Pulmonary artery endothelial cell (primary cell): ENCODE measurements at places on chromosomes 7 and 10. TPM values are rescaled to one million over a fixed set of nuclear protein-coding genes. Genes with fewer than 3 reads are reported as not detected.

GRCh38 chr7:95630702-95631458, 34.6 kb upstream of the PDK4 start:
- DNase-seq = no peak

CALHM2 gene
- 9.6 and 15.7 TPM in 2 replicates for total RNA-seq

DNA sequence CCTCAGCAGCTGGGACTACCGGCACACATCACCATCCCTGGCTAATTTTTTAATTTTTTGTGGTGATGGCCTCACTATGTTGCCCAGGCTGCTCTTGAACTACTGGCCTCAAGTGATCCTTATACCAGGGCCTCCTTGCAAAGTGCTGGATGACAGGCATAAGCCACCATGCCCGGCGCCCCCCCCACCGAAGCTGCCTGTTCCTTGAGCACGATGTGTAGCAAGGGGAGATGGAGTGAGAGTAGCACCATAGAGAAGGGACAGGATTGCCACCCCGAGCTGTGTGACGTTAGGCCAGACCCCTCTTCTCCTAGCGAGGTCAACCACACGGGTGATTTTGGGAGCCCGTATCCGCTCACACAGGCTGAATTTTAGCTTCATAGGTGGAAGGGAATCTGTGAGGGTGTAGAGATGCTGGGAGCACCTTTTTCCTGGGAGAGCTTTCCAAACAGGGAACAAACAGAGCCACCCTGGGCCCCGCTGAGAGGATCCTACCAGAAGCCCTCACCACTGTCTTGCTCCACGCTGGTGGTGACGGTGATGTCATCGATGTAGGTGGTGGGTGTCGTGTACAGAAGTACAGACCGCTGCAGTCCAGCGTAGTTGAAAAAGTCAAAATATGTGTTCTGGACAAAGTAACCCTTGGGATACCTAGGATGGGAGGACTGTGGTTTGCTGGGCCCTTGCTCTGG, 3.0 kb downstream of the GUSB start:
- no peak for DNase-seq

DNA sequence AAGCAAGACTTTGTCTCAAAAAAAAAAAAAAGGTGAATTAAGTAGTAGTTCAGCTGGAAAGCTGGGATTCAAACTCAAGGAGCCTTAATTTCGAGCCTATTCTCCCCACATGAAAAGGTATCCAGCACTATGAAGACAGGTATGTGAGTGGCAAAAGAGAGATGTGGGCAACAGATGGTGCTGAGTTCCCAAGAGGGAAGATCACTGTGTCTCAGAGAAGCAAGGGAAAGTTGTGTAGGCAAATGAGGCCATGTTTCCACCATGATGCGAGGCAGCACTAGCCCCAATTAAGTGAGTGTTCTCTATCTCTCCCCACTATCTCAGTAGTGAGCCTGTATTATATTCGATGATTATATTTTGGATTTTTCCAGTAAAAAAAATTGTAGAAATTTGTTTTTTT, 19.8 kb upstream of the ST7 start:
- no peak for DNase-seq

- no peak for DNase-seq
These were observed 9.3 kb downstream of the TMEM248 start for GRCh38 chr7:66930341-66930740.

GRCh38 chr10:74824900-74825370, 1.5 kb upstream of the KAT6B start:
- DNase-seq = no peak

- no peak for DNase-seq
These were observed 3.8 kb downstream of the FAM133B start for GRCh38 chr7:92586403-92586802.

ZNF503 gene
- total RNA-seq = 0.71 and 1.3 TPM in 2 replicates

DNA sequence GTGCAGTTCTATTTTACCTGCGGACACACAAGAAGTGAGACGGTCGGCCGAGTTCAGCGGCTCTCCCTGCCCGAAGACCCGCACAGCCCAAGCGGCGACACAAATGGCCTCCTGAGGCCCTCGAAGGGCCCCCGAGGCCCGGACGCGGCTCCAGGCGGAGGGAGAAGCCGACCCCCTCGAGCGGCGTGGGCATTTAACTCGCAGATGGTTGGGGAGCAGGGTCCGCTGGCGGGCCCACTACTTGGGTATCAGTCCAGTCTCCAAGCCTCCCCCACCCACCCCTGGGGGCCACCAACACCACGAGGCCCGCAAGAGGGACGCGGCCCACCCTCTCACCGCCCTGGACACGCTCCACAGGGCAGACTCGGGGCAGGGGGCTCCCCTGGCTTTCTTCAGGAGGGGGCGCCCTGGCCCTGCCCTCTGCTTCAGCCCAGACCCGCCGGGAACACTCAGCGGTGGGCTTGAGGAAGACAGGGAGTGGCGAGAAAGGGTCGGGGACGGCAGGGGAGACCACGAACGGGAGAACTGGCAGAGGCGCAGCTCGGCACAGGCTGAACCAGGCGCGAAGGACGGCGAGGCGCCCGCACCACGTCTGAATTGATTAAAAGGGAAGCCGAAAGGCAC, 1.7 kb downstream of the IGF2BP3 start:
- DNase-seq = no peak

SLC18A2 gene
- total RNA-seq = 0.04 TPM in 1 of 2 replicates, not detected in the other

- peak; percentile 89 for DNase-seq
These were observed 8.9 kb downstream of the COL17A1 start for GRCh38 chr10:104076743-104077160.

DNA sequence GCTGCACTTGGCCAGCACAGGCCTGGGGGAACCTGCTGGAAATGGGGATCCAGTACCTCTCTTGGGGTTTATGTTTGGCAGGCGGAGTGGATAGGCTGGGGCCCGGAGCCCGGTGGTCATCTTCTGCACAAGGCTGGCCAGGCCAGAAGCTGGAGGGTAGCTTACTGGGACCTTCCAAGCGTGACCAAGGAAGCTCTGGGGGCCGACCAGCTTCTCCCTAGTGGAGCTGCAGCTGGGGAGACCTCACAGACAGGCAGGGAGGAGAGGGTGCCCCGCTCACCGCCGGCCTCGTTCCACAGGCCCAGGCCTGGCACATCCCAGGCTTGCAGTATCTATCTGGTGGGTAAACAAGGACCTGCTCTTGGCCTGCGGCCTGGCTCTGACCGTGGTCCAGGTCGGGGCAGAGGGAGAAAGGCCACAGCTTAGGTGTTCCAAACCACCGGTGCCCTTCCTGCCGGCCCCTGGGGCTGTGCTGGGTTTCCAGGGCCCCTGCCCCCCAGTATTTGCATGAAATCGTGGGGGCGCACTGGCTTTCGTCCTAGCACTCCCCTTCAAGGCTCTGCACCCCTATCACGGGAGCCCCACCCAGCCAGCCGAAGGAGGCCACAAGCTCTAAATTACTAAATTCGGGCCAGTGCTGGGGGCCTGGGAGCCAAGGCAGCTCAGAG, 1.5 kb upstream of the ELFN1 start:
- DNase-seq = no peak

ATRNL1 gene
- 0.07 and 0.53 TPM in 2 replicates for total RNA-seq

DNA sequence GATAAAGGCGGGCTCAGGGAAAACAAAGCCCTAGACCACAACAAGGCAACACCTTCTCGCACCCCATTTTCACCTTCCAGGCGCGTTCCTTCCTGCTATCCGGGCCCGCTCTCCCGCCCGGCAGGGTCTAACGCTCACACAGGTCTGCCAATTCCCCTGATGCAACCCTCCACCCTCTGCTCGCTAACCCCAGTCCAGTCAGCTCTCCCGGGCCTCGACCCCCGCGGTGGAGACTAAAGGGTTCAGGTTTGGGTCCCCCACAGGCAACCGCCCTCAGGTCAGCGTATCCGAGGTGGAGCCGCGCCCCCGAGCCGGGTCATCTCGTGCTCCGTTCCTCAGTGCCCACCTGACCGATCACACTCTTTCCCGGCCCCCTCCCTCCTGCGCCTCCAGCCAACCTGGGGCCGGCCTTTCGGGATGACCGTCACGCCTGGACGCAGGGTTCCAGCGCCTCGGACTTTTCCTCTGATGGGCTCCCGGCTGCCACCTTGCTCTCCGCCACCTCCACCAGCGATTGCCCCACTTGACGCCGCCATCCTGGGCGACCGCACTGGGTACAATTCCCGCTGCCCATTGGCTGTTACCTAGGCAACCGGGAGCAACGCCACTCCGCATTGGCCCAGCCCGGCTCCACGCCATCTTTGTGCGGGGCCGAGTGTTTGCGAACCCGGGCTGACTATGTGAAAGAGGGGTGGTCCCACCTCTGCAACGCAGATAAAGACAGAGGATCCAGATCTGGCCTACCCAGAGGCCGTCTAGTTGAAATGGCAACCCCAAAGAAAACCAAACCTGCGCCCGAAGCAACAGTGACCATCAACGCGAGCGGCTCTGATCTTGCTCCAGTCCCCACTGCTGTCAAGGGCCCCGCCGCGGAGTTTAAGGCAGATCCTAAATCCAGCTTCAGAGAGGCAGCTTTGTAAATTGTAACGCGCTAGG, at the start of gene MORN4:
TSS of gene MORN4 (minus strand) at position 552 of the 936 bp plus-strand sequence. CDS start 13,847 bp downstream, outside the sequence.
- DNase-seq = peak; percentile 53

GRCh38 chr7:23011222-23011924, 2.6 kb downstream of the HYCC1 start:
- no peak for DNase-seq

GRCh38 chr10:50431133-50431532, 179.8 kb upstream of the ASAH2 start:
- no peak for DNase-seq
